ENCODE measurements at places on chromosomes 2 and 18.

DNA sequence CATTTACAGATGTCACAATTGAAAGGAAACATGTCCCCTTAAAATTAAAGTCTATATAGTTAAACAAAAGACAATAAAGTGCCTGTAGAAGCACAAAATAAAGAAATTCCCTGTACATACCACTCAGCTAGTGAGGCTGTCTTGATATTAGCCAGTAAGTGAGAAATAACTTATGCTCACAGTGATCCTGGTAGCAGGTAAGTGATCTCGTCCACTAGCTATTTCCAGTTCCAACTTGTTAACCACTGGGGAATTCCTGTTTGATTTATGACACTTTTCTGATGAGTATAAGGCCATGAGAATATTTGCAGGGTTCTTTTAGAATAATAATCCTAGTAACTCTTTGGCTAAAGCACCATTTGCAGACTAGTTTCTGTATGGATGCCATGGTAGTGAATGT lies 127.9 kb upstream of the PGAP1 start:
- DNase-seq = no peak

- DNase-seq = no peak
Observed at GRCh38 chr2:237407700-237408099, 6.3 kb downstream of the COL6A3 start.

DNA sequence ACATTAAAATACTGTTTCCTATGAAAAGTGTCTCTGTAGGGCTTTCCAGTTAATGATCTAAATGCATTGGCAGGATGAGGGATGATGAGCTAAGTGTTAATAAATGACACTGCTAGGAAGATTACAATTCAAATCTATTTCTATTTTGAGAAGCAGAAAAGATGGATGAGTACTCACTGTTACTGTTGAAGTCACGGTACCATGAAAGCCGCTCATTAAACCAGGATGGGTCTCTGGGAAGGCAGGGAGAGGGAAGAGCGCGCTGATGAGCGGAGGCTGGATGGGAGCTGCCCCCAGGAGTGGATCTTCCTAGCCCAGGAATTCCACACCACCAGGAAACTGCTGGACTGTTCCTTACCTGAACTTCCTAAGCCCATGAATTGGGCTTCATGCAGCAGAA lies 27.1 kb upstream of the TXNDC2 start:
- DNase-seq = no peak

GRCh38 chr2:62340994-62341484 lies 145.1 kb downstream of the B3GNT2 start:
- DNase-seq = no peak

- DNase-seq = no peak
Observed at GRCh38 chr18:58533766-58534165, 95.1 kb downstream of the ALPK2 start.

- DNase-seq = no peak
Observed at GRCh38 chr2:108916796-108917421, 72.1 kb downstream of the EDAR start.

- DNase-seq = no peak
Observed at GRCh38 chr18:36250827-36251226, 46.7 kb upstream of the FHOD3 start.

- DNase-seq = no peak
Observed at GRCh38 chr2:237164474-237165042, 78.9 kb downstream of the COPS8 start.

- DNase-seq = no peak
Observed at GRCh38 chr18:28801876-28802275, 624.9 kb upstream of the CDH2 start.

GRCh38 chr2:230174466-230174865 lies 45.3 kb downstream of the SP110 start:
- no peak for DNase-seq

- DNase-seq = no peak
Observed at GRCh38 chr2:189363559-189363958, 77.7 kb upstream of the WDR75 start.

DNA sequence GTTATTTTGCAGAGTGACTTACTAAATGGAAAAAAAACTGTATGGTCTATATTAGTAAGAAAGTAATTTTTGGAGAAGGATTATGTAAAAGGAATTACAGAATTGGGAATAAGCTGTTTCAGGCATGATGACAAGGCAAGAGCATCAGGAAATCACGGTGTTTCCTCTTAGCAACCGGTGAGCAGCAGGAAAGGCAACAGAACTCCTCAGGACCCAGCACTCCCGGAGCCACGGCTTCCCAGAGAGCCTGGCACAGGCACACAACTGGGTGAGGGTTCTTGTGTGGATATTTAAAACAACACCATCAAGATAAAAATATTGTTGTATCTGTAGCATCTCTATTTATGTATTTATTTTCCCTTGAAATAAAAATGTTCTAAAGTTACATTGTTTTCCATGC lies 34.4 kb downstream of the CYP27C1 start:
- no peak for DNase-seq

DNA sequence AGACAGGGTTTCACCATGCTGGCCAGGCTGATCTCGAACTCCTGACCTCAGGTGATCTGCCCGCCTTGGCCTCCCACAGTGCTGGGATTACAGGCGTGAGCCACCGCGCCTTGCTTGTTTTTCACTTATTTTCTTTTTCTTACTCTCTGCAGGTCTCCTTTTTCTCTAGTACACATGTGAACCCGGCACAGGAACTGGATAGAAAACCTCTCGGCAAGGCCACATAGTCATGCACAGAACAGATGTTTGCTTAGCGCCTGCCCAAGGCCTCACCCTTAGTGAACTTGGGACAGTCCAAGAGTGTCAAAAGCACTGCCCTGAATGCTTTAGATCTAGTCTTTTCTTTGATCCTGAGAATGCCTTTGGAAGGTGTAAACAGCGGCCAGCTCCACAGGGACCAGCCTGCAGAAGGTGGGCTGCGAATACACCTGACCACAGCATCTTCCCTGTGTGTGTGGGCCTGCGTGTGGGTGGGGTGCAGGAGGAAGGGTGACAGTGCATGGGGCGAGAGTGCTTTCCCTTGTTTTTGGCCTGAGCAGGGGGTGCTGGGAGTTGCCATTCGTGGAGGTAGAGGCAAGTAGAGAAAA lies 27.0 kb downstream of the IMPA2 start:
- DNase-seq = no peak

DNA sequence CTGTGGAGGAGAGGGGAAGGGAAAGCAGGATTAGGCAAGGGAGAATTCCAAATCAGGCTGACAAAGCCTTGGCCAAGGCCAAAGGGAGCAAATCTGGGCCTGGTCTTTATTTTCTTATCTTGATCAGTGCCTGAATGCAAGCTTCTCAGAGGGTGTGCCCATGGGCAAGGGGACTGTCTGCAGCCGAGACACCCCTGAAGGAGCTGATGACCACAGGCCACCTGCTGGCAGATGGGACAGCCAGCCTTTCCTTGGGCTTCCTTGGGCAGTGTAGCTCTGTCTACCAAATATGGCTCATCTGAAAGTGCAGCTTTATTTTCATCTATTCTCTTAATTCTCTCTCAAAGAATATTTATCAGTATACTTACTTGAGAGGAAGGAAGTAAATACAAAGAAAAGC lies 117.0 kb downstream of the PKP4 start:
- DNase-seq = no peak

DNA sequence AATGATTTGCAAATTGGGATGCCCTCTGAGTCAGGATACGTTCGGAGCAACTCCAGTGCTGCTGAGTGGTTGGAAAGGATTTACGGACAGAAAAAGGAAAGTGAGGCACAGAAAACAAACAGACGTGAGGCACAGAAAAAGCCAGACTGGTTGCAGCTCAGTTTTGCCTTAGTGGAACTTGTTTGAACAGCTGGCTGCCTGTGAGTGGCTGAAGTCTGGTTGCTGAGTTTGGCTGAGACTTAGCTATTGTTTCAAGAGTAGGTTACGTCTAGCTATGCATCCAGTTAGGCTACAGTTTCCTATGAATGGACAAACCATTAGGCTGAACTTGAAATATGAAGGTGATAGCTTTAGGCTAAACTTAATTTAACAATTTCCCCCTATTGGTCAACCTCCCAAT lies 256.6 kb downstream of the VAPA start:
- no peak for DNase-seq

- DNase-seq = no peak
Observed at GRCh38 chr2:79327460-79327859, 167.9 kb upstream of the REG3A start.

GRCh38 chr2:6828299-6828584 lies 37.5 kb downstream of the CMPK2 start:
- peak; percentile 26 for DNase-seq

DNA sequence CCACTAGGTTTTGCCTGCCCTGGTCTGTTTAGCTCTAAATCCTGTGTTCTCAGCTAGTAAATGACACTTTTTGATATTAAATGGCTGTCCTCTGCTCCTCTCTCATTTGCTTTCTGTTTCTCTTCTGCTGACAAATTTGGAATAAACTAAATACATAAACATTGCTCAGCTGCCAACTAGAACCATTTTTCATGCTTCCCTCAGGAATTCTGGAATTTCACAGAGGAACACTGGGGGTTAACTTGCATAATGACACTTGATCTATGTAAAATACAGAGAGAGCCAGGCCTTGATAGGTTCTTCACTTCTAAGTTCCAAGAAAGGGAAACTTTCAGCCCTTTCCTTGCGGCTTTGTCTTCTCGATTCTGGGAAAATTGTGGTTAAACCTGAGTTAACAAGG lies 450.6 kb upstream of the ST6GAL2 start:
- DNase-seq = no peak

- DNase-seq = no peak
Observed at GRCh38 chr2:191020742-191021381, 6.9 kb upstream of the STAT1 start.

DNA sequence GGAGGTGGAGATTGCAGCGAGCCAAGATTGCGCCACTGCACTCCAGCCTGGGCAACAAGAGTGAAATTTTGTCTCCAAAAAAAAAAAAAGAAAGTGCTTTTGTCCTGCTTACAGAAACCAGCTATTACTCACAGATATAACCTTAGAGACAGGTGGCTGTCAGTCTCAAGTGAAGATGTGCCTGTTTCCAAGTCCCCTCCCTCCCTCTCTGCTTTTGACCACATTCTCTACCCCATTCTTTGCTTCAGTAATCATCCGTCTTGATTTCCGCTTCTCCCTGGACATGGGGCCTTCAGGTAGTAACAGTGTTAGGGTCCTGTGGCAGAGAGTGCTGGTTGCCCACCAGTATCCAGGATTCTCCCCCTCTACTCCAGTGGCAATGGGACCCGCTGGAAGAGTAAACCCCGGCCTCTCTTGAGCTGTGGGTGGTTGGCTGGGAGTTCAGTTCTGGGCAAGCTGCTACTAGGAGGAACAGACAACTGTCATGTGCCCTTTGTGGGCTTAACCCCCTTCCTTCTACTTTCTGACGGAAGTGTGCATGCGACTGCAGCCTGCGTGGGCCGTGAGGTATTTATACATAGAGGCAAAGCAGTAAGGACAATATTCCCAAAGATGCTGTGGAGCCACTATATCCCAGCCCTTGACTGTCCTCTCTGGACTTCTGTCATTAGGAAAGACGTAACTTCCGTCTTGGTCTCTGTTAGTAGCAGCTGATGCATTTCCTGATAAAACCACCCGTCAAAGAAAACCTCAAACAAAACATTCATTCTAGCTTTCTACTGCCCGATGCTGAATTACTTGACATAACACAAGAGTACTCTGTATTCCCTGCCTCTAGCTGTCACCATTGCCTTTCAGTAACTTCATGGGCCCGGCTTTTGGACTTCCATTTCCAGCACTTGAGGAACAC lies 17.8 kb downstream of the PDCL3 start:
- peak; percentile 34 for DNase-seq
